Stimulated activated CD4-positive, alpha-beta T cell treated with anti-CD3 and anti-CD28 coated beads, TNF-alpha, amount 100 ng/mL, for 4 hours (primary cell): ENCODE measurements at places on chromosomes 16 and 17.

DNA sequence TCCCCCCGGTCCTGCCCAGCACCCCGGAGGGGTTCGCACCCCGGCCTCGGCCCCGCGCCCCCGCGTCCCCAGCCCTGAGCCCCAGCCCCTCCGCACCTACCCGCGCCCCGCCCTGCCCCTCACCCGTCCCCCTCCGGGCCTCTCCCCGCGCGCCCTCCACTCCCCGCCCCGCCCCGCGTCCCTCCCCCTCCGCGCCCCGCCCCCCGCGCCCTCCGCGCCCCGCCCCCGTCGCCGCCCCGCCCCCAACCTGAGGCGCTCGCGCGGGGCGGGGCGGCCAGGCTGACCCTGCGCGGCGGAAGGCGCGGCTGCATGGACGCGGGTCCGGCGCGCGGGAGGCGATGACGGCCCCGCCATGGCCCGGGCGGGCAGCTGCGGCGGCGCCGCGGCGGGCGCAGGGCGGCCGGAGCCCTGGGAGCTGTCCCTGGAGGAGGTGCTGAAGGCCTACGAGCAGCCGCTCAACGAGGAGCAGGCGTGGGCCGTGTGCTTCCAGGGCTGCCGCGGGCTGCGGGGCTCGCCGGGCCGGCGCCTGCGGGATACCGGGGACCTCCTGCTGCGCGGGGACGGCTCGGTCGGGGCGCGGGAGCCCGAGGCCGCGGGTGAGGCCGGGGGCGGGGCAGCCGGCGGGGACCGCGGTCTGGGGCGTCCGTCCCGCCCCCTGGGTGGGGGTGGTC is at the start of gene SPIRE2:
SPIRE2 (plus strand) TSS at position 277 of the 671 bp plus-strand sequence; CDS start at position 353, 76 bp downstream.
- peak; percentile 43 for DNase-seq

GRCh38 chr17:57108671-57109392 is 23.8 kb downstream of the AKAP1 start:
- no peak for DNase-seq

DNA sequence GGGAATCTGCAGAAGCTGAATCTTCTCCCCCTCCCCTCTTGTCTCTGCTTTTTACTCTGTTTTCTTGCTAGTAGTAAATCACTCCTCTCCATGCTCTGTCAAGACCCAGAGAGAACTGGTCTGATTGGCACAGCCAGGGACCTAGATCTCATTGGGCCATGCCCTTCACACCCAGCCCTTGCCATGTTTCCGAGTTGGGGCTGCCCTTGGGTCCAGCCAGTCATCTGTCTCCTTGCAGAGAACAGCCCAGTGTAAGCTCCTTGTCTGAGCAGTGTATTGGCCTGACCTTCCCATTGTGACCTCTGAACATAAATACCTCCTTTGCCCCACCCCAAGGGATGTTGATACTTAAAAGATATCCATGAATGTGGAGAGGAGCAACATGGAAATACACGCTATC is 3.9 kb downstream of the MMP15 start:
- DNase-seq, result no peak

DNA sequence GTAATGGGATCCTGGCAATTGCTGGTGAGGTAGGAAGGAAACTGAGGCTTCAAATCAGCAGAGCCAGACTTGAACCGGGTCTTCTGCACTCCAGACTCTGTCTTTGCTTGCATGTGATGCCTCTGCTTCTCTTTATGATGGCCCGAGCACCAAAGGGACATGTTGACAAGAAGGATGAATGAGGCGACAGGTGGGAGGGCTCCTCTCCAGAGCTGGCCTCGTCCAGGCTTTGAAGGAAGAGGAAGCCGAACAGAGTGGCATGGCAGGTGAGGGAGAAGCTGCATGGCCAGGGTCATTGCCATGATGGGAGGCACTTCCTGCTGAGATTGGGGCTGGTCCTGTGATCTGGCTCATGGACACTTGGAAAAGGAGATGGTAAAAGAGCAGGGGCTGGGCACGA is 40.8 kb downstream of the AKAP1 start:
- DNase-seq, result no peak

GRCh38 chr17:15321556-15322251 is 19.7 kb downstream of the TEKT3 start:
- no peak for DNase-seq

DNA sequence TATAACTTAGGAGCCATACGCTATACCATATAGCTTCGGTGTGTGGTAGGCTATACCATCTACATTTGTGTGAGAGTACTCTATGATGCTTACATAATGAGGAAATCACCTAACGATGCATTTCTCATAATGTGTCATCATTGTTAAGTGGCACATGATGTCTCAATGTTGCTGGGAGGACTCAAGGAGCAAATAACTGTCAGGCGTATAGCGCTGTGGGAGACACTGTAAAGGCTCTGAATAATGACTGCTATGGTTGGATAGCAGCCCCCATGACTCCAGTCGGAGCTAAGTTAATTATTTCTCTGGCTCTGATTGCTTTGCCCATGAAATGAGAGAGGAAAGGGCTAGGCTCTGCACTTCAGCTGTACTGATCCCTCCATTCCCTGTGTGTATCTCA is 197.2 kb downstream of the RGS9 start:
- no peak for DNase-seq

GRCh38 chr17:48550502-48551213 is 5.7 kb upstream of the HOXB2 start:
- DNase-seq, result no peak

DNA sequence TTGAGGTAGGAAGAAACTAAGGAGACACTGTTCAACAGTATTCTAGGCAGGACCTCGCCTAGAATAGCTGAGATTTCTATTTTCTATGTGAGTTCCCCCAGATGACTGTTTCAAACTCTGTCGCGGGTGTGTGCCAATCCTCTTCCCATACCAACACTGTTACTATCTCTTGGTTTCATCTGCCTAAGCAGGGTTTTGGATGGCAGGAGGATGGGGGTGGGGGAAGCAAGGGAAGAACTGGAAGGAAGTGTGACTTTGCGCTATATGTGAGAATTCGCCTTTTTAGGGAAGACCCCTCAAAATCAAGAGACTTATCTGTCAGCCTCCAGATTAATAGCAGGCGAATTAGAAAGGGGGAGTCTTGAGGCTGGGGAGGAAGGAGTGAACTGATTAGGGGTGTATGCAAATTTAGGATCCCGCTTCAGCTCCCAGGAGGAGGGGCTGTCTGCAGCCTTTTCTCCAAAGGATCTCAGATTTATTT is 521 bp upstream of the G6PC3 start:
- DNase-seq, result no peak

DNA sequence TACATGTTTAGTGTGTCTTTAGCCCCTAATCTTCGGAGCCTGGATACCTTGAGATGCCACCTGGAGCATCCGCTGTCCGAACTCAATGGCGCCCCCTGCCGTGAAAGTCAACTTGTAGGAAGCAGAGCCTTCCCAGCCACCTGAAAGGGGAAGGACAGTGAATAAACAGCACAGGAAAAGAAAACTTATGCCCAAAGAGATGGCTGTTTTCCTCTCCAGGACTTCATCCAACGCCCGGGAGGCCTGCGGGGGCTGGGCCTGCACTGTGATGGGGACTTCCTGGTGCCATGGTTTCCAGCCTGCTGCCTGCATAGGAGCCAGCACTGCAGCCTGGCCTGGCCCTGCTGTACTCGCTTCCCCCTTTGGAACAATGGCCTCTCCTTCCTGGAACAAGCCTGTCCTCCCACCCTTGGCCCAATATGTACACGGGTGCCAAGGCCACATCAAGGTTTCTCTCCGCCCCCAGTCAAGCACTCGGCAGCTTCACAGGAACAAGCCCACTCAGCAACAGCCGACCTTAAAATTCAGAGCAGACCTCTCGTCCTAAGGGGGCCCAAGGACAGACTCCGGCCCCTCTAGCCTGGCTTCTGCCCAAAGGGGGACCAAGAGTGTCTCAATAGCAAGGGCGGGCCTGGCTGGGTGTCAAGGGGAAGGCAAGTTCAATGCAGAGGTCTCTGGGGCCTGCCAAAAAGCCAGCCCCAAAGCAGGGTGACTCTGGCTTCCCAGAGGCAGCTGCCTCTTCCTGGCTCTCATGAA is 4.5 kb upstream of the UNC13D start:
- peak; percentile 57 for DNase-seq

GRCh38 chr16:89407282-89407924 is 83.0 kb downstream of the ANKRD11 start:
- no peak for DNase-seq

- DNase-seq, result no peak
Measured at GRCh38 chr17:76046064-76046463, 19.0 kb upstream of the EVPL start.
